ENCODE measurements at places on chromosomes 3 and 15. TPM values are rescaled to one million over a fixed set of nuclear protein-coding genes. Genes with fewer than 3 reads are reported as not detected.

Gene KCNAB1
- total RNA-seq, result 23.5 TPM

Gene GPR149
- total RNA-seq, result 3.8 TPM

Gene COL8A1
- total RNA-seq, result 40.2 TPM

Gene LYZL4
- not detected for total RNA-seq

Gene SCAMP2
- total RNA-seq, result 30.4 TPM

Gene CPN2
- not detected for total RNA-seq

Gene ISLR2
- 50.0 TPM for total RNA-seq

Gene TLR9
- total RNA-seq, result not detected

Gene KLHL18
- 44.2 TPM for total RNA-seq

Gene CCR8
- total RNA-seq, result not detected

Gene LNP1
- 13.2 TPM for total RNA-seq

Gene SCAP
- total RNA-seq, result 77.0 TPM

Gene LYSMD4
- total RNA-seq, result 29.0 TPM

Gene POC1A
- 3.1 TPM for total RNA-seq

Gene LRRIQ4
- total RNA-seq, result 0.33 TPM

Gene SUSD5
- 3.9 TPM for total RNA-seq

Gene MED12L
- total RNA-seq, result 16.4 TPM

Gene CYP8B1
- total RNA-seq, result not detected

Gene RTP3
- not detected for total RNA-seq

Gene TUSC7
- total RNA-seq, result not detected

Gene ISL2
- total RNA-seq, result 9.6 TPM

Gene GYG1
- 19.4 TPM for total RNA-seq

Gene CSTA
- total RNA-seq, result not detected

Gene UBA7
- total RNA-seq, result 28.0 TPM

Gene DUOX2
- 0.11 TPM for total RNA-seq

Gene GOLGA6D
- not detected for total RNA-seq

Gene MOBP
- not detected for total RNA-seq

Gene TGM4
- total RNA-seq, result not detected

Gene NR1I2
- 0.38 TPM for total RNA-seq

Gene NCEH1
- total RNA-seq, result 7.3 TPM

Gene SCN5A
- 3.0 TPM for total RNA-seq

Gene GOLGA8J
- 0.33 TPM for total RNA-seq

Gene GUCA1C
- total RNA-seq, result 14.0 TPM

Gene CFAP20DC
- 9.5 TPM for total RNA-seq

Gene CCR1
- total RNA-seq, result 1.7 TPM

Gene ARPP21
- total RNA-seq, result 22.7 TPM

Gene GOLGA6B
- total RNA-seq, result not detected

Gene ANKRD63
- not detected for total RNA-seq

Gene LMAN1L
- 3.0 TPM for total RNA-seq

Gene MYO1E
- total RNA-seq, result 48.5 TPM

Gene MYO5A
- 61.8 TPM for total RNA-seq

Gene POPDC2
- 2.4 TPM for total RNA-seq

Gene C2CD4A
- total RNA-seq, result not detected

Gene HRG
- not detected for total RNA-seq

Gene CASR
- 0.05 TPM for total RNA-seq

Gene FOXB1
- not detected for total RNA-seq

Gene COL7A1
- 21.8 TPM for total RNA-seq

Gene SLC12A1
- 2.1 TPM for total RNA-seq

Gene CSPG4
- 25.8 TPM for total RNA-seq

Gene KAT2B
- 64.2 TPM for total RNA-seq

Gene GNAT1
- total RNA-seq, result 66.7 TPM

Gene IL17RB
- total RNA-seq, result 8.7 TPM

Gene AGBL1
- 3.7 TPM for total RNA-seq

Gene UBAP1L
- 22.0 TPM for total RNA-seq

Gene ZCWPW2
- total RNA-seq, result 2.6 TPM

All from camera-type eye (tissue), 1 donor.